Dermis microvascular lymphatic vessel endothelial cell (primary cell): ENCODE measurements at places on chromosomes 1 and 21.
A peak's percentile ranks its signal among the peaks of the same experiment; 100 is the strongest.

DNA sequence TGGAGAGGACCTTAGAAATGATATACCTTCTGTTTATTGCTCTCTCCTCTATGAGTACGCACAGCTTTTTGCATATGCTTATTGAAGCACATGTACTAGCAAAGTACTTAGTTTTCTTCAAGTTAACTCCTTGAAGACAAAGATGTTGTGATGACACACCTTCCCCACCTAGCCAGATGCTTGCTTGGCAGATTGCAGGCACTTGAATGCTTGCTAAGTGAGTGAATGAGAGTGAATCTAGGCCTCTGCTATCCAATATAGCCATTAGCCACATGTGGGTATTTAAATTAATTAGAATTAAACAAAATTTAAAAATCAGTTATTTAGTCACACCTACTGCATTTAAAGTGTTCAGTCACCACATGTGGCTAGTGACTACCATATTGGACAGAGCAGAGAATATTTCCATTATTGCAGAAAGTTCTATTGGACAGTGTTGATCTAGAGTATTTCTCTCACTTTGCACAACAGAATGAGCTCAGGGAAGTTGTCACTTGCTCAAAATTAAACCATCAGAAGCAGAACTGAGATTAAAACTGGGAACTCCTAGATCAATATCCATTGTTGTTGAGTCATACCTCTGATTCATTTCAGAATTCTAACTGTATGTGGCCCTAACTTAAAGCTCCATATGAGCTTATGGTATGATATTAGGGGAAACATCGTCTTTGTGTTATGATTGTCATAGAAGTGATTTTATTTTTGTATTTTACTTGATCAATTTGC is 8.6 kb upstream of the EEIG2 start:
- DNase-seq: no peak

GRCh38 chr21:37737507-37737906 is 178.8 kb downstream of the KCNJ6 start:
- no peak for DNase-seq

DNA sequence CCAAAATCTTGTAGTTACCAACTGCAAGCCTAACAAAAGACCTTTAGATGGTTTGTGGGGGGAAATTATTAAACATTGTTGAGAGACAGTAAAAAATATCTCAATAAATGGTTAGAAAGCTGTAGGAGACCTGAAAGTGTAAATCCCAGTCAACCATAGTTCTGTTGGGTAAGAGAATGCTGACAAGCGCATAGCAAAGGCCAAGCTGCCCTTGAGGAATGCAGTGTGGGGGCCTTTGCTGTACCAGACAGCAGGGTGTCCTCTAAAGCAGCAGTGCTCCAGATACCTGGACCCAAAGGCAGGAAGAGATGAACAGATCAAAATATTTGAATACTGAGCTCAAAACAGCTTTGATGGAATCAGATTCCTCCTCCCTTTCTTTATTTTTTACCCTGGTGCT is 54.6 kb downstream of the OBSCN start:
- no peak for DNase-seq

DNA sequence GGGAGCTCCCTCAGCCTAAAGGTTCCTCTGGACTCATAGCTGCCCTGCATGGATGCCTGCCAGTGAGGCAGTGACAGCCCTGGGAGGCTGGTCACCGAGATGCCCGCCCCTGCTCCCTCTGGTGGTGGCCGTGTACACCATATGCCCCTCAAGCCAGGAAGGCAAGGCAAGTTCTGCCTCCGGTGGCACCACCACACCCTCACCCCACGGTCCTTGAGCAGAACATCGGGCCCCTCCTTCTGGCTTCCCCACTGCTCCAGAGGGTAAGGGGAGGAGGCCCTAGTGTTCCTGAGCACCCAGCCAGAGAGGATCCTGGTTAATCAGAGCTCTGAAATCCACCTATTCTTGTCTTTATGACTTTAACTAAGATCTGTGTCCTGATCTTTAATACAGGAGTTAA is 1.5 kb upstream of the S100A14 start:
- no peak for DNase-seq

GRCh38 chr1:206672844-206673758 is 11.6 kb upstream of the MAPKAPK2 start:
- no peak for DNase-seq

DNA sequence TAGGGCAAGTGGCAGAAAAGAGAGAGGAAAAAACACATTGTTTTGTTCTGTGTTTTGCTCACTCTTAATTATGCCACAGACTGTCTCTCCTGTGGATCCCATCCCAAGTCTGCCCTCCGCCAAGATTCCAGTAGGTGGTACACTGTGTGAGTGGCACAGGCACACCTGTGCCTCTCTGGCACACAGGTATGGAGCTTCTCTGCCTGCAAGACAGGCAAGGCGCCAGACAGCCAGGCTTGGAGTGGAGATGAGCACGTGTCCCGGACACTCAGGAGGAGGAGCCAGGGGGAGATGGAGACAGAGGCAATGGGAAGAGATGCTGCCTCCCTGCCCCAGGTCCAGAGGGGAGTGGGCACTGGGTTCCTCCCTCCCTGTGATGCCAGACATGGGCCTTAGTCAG is 6.5 kb upstream of the GRIK3 start:
- DNase-seq: no peak

GRCh38 chr1:10299151-10299550 is 88.8 kb downstream of the KIF1B start:
- DNase-seq: no peak

- DNase-seq: no peak
These were observed 4.9 kb downstream of the DNTTIP2 start for GRCh38 chr1:93874025-93874651.

DNA sequence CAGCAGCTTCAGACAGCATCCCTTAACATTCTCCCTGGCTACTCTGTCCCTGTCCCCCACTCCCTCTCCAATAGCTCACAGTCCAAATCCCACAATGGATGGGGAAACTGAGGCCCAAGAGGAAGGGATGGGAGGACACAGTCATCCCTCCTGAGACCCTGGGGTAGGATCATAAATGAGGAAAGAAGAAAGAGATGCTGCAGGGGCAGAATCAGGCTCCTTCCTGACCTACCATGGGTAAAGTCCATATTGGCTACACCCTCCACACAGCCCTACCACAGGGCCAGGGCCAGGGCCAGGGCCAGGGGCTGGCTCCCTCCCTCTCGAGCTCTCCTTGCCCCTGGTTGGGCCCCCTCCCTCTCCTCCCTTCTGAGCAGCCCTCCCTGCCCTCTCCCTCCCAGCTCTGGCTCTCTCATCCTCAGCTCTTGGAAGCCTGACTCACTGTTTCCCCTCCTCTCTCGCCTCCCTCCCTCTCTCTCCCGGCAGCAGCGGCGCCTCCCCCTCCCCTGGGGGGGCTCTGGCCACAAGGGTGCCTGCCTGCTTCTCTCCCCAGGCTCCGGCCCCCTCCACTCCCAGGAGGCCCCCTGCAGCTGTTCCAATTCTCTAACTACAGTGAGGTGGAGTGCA is 4.9 kb downstream of the AHDC1 start:
- DNase-seq: peak; percentile 88

DNA sequence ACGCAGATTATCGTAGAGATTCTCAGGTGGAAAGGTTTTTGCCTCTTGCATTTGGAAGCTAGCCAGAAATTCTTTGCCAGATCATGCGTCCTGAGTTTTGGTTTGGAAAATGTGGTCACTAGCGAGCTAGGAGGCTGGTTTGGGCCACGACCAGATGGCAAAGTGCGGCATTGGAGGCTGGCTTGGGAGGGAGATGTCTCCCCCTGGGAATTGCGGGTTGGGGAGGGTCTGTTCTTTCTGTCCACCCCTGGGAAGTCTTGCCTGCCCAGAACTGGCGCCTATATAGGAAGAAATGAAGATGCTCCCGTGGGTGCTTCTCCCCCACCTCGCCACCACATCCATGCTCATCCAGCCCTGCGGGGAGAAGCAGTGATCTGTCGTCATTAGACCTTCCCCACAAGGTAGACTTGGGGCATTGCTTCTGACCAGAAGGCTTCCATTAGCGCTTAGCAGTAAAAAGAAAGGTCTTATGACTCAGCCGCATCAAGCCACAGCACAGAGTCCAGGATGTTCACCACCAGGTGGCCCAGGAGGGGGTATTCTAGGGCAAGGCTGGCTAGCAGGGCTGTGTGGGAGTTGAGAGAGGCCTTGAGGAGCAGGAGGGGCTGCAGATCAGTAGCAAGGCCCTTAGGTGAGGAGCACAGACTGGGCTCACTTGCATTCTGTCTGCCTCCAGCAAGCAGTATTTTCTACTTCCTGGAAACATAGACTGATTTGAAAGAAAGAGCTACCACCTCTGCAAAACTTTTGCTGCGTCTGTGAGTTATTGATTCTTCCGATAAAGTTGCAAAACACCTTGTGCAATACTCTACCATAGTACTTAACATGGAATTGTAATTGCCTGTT is 1.5 kb upstream of the PTP4A2 start:
- peak; percentile 77 for DNase-seq

GRCh38 chr1:15212216-15212953 is 34.6 kb upstream of the FHAD1 start:
- DNase-seq: no peak

DNA sequence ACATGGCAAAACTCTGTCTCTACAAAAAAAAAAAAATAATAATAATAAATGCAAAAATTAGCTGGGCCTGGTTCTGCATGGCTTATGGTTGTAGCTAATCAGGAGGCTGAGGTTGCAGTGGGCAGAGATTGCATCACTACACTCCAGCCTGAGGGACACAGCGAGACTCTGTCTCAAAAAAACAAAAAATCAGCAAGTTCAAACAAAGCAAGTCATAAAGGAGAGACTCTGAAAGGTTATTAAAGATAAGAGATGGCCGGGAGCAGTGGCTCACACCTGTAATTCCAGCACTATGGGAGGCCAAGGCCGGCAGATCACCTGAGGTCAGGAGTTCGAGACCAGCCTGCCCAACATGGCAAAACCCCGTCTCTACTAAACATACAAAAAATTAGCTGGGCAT is 28.8 kb downstream of the COP1 start:
- no peak for DNase-seq

DNA sequence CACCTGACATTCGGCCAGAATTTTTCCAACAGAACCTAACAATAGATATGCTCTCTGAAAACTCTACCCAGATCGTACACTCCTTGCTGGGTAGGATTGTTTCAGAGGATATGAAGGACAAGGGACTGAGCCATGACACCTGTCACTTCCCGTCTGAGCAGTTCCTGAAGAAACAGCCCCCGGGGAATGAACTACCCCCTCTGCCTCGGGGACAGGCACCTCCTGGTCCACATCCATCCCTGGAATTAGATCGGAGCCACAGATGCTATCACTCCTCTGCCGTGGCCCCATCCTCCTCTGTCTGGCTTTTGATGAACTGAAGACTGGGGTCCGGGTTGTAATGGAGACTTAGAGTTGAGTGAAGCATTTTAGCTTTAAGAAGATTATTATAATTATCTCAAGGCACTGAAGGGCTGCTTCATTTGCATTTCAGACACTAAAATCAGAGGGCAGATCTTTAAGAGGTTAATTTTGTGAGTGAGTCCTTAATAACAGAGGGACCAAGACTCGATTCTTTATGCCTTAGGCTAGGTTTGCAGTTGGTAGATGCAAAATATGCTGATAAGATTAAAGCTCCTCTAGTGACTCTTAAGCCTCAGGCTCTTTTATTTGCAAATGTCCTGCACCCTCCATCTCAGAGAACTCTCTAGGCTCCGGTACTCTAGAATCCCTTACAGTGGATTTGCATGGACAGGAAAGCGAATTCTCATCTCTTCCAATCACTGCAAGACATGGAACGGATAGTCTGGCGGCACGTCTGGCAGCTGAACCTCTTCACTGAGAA is 333.8 kb downstream of the KIF26B start:
- DNase-seq: no peak

- no peak for DNase-seq
These were observed 46.5 kb upstream of the NFIA start for GRCh38 chr1:61035880-61036279.
